ENCODE measurements at places on chromosomes 2 and 18.

DNA sequence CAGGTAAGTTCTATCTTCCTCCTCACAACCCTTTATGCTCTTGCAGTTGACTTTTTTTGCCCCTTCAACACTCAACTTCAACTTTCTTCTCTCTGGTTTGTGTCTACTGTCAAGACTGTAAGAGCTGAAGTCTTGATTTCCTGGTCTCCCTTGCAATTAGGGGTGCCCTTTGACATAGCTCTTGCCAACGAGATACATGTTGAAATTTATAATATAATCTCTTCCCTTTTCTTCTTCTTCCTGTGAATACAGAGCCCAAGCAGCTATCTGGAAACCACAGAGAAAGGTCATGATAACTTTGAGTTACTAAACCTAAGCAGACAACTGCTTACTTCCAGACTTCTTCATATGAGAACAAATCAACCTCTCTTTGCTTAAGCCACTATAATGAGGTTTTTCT, 163.5 kb downstream of the MC4R start:
- DNase-seq: no peak

DNA sequence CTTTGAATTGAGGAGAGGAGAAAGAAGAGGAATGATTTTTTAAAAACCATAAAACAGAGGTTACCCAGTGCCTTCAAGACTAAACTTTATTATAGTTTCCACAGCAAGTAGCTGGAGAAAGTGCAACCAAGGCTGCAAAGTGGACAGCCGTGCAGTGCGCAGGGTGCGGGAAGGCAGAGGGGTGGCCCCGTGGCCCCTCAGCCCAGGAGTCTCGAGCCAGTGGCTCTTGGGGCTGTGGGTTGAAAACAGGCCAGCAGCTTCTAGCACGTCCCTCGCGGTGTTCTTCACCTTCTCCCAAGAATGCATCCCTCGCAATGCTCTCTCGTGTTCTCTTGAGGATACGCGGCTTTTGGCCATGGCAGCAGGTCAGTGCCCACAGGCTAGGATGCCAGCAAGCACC, 28.5 kb upstream of the ALKAL2 start:
- no peak for DNase-seq

DNA sequence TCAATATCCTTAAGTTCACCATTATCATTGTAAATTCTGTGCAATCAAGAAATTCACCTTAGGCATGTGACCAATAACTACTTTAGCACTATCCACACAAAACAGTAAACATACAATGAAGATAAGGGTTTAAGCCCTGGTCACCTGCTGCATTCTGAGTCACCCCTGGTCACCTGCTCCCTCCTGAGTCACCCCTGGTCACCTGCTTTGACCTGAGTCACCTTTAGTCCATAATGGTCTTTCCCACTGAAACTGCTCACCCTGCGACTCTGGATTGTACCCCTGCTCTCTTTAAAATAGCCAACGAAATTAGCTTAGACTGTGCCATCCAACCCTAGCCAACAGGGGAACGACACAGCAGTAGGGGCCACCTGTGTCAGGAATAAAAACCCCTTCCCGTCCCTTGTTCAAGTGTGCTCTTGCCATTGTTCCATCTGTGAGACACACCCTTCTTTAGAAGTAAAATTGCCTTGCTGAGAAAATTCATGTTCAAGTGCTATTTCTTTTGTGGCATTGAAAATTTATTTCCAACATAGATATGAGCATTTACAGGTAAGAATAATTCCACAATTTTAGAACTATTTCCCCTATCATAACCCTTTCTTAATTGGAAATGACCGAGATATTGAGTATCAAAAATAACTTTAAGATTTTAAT, 902.8 kb downstream of the DSC3 start:
- no peak for DNase-seq

DNA sequence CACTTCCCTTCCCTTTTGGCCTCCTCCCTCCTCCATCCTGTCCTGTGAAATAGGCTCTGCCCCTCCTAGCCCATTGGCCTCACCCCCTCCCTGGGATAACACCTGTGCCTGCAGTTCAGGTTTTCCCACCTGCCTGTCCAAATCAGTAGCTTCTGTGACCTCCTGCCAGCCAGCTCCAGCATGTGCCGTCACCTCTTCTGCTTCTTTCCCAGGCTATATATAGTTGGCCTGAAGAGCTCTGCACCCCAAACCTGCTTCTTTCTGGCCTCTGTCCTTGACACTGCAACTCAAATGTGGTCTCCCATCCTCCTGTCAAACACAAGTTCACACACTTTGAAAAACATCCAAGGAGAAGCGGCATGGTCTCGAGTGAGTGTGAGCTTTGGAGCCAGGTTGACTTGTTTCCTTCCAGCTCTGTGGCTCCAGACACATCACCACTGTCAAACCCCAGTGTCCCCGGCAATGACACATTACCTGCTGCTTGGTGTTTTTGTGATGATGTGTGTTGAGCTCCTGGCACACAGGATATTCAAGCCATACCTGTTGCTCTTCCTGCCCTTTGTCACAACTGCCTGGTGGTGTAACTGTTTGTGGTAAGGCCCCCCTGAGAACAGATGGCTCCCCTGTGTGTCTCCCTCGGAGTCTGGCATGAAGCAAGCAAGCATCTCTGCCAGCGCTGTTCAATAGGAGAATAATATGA, 143.6 kb upstream of the DAPL1 start:
- DNase-seq: no peak

- DNase-seq: no peak
These were observed 56.3 kb downstream of the DNMT3A start for GRCh38 chr2:25285265-25286024.

- no peak for DNase-seq
These were observed 182.0 kb upstream of the SP5 start for GRCh38 chr2:170533156-170533555.

- no peak for DNase-seq
These were observed 97.4 kb downstream of the PLB1 start for GRCh38 chr2:28593160-28593755.

GRCh38 chr18:6738622-6739021, 9.1 kb downstream of the ARHGAP28 start:
- DNase-seq: no peak

- no peak for DNase-seq
These were observed 13.3 kb downstream of the CD28 start for GRCh38 chr2:203719456-203720410.

GRCh38 chr2:17416884-17417391, 101.3 kb downstream of the RAD51AP2 start:
- DNase-seq: no peak

DNA sequence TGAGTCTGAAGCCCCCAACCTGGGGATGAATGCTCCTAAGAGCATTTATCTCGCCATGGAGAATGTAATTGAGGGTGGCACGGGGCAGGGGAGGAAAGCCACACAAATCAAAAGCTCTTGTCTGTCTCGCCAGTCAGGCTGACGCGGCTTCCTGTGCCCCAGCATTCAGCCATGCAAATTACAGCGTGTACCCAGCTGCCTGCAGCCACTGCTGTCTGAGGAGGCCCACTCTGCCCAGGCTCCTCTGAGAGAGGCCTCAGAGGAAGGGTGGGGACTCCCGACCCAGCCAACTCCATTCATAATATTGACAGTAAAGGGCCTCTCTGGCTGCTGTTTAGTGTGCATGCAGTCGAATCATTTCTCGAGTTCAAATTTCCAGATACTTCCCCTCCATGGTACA, 22.0 kb downstream of the SMAD7 start:
- peak; percentile 44 for DNase-seq

DNA sequence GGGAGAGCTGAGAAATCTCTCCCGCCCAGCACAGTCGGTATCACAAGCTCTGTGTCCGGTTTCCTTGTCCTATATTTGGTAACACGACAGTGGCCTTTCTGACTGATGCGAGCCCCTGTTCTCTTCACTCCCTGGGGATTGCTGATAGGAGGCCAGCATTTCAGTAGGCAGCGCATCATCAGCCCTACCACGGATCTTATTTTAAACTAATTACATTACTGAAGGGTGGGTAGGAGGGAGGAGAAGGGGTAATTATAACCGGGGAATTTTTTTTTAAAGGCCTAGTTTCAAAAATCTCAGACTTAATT, 125.6 kb upstream of the LGALSL start:
- no peak for DNase-seq

DNA sequence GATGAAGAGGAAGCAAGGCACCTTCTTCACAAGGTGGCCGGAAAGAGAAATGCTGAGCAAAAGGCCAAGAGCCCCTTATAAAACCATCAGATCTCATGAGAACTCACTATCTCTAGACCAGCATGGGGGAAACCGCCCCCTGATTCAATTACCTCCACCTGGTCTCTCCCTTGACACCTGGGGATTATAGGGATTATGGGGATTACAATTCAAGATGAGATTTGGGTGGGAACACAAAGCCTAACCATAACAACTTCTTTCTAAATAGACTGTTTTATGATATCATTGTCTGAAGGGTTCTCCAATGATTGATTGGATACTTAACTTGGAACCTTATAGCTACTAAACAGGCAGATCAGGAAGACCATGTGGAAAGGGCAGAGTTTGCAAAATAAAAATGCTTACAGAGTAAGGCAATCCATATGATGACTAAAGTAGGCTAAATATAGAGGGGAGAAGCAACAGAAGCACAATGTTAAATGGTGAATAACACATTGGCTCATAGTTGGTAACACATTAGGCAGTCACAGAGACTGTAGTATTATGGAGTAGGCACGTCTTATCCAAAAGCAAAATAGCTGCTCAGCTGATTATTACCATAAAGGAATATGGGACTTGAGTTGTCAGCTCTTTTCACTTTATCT, 179.0 kb downstream of the BARD1 start:
- DNase-seq: no peak

DNA sequence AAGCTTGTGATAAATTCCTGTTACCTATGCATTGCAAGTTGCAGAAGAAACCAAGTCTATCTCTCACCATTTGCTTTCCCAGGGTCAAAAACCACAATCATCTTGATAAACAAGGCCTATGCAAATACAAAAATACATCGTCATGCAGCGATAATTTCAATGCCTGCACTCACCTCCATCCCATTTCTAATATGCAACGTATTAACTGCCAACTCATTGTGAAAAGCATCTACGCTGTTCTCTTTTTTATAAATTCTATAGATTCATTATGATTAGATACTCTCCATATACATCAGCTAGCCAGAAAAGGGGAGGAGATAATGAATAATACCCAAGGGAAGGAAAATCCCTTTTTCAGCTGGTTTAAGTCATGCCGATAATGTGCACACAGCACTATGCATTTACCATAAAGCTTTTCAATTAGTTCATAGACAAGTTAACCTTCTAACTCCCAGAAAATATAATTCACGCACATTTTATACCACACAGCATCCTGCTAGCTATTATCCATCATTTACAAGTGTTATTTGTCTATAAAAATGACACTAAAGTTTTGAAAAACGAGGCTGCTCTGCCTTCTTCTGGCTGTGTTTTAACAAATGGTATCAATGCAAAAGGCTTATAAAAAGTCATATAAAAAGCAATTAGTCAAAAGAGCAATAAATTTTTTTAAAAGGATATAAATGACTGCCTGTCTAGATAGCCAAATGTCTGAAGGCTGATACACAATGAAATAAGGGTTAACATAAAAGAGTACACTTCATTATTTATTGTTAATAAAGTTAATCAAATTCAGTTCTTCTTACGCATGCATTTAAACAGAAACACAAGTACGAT, 77.6 kb downstream of the AFF3 start:
- no peak for DNase-seq

GRCh38 chr2:42867093-42868065, 75.0 kb upstream of the HAAO start:
- DNase-seq: no peak

GRCh38 chr2:136208682-136209420, 90.9 kb upstream of the CXCR4 start:
- DNase-seq: no peak

DNA sequence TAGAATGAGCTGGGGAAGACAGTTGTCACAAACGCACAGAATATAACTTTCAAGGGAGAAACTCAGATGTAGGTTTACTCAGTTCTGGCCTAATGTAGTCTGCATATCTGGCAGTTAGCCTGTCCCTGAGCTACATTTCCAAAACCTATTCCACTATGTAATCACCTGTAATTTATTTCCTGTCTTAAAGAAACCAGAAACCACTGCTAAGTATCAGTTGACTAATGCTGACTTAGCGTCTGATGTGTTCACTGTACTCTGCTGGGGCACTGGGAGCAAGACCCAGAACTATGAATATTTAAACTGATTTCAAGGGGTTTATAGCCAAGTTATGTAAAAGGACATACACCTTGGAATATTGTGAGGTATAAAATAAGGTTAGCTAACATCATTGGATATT, 1995.2 kb upstream of the PIK3C3 start:
- DNase-seq: no peak

- no peak for DNase-seq
These were observed 23.4 kb upstream of the RMP24 start for GRCh38 chr18:35949090-35949489.

GRCh38 chr2:38260972-38261371, 116.1 kb downstream of the ATL2 start:
- no peak for DNase-seq

DNA sequence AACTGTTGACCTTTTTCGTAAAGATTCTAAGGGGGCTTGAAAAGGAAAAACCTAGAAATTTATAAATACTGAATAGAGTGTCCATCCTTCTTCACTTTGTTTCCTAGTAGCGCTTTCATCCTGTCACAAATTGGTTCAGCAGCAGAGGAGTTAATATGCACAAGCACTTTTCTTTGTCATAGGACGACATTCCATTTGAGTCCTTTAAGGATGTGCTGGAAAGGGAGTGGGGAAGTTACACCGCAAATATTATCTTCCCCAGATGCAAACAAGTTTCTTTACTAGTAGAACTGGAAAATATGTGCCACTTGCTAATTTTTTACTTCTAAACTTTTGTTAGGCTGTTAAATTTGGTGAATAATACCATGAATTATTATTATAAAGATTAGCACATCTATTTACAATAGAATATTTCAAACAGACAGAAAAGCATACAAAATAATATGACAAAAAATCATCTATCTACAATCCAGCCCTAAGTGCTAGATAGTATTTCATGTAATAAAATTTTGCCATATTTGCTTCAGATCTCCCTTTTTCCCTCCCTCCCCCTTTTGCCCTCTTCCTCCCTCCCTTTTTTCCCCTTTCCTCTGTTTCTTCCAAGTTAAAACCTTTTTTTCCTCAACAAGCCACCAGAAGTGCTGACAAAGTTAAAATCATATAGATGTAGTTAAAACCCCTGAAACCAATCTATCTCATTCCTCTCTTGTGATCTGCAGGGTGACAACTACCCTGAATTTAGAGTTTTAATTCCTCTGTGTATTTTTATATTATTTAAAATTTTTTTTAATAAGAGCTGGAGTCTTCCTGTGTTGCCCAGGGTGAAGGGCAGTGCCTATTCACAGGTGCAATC, 50.5 kb upstream of the MAP4K3 start:
- DNase-seq: no peak

DNA sequence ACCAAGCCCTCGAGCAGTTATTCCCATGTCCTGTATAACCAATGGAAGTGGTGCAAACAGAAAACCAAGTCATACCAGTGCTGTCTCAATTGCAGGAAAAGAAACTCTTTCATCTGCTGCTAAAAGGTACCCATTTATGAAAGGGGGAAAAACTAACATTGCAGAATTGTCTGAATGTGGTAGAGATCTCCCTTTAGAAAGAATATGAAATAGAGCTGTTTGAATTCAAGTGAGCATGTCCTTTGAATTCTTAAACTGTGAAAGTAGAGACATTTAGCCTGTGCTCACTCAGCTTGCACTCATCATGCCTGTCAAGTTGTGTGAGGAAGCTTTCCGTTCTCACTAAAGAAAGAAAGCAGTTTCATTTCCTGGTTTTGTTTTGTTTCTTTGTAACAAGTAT, 87.4 kb downstream of the EML4 start:
- DNase-seq: no peak

Measured in NK-92 treated with Interleukin-12 subunit alpha and Interleukin-12 subunit beta, amount 100 ng/mL, for 24 hours (cell line).